CD4-positive, alpha-beta T cell treated with Interleukin-4 for 4 hours (primary cell): ENCODE measurements at places on chromosomes 5 and 9.

GRCh38 chr5:179467441-179467840, 82.9 kb upstream of the RUFY1 start:
- DNase-seq = no peak

DNA sequence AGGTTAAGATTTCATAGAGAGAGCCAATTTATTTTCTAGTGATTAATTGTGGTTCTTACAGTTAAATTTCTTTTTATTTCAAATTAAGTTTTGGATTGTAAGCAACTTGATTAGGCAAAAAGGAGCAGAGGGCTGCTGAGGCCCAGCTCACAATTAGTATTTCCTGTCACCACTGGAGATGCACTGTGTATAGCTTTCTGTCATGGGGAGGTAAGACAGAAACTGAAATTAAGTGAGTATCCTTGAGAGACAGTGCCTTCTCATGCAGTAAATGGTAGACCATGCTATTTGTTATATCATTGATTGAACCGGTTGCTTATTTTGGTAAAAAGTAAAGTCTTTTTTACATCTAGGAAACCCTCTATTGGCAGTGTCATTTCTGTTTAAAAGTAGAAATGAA, 190.7 kb downstream of the CCDC171 start:
- no peak for DNase-seq

DNA sequence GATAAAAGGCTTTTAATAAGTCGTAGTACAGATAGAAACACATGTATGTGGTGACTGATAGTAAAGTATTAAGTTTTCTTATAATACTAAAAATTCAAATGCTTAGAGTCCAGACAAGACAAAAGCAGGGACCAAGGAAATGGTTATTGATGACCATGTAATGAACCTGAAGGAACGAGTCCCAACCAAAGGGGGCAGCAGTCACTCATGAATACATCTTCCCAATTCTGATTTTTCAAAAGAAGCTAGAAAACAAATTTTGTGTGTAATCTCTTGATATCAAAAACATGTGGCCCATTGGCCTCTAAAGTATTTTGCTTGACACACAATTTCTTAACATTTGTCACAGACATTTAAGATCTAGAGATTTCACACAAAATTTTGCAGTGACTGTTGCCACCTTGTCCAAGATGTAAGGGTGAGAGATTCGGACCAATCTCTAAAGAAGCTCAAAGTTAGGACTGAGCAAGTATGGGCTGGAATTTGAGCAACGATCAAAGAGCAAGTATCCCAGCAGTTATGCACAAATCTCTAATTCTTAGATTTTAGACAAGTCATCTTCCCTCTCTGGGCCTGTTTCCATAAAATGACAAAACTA, 66.8 kb downstream of the ARL15 start:
- peak; percentile 8 for DNase-seq

DNA sequence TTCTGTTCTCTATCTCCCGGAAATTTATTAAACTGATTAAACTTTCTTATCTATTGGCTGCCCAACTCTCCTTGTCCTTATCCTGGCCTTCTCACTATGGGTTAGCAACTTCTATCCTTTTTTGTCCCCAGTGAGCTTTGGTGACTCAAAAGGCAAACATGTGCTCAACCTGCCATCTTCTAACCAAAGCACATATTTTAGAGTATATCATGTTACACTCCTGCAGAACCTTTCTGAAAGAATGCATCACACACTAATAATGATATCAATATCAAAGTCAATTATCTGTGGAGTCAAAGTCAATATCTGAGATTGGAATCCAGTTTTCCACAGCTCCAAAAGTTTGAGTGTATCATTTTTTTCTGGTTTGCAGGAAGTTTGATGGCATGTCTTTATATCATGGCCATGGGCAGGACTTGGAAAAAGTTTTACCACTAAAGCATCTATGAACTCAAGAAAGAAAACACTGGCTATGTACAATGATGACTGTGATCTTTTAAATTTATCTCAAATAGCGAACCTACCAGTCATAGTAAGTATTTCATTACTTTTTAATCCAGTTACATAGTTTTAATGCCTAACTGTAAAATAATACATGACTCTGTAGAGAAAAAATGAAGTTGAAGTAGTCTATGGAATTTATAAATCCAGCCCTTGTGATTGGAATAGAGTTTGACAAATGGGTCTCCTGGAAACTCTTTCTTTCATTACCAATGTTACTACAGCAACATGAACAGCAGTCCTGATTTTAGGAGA, 166.8 kb downstream of the DROSHA start:
- DNase-seq = no peak

- no peak for DNase-seq
Observed at GRCh38 chr5:170151097-170151831, 45.6 kb downstream of the FOXI1 start.

GRCh38 chr9:96524045-96524444, 74.1 kb downstream of the HABP4 start:
- no peak for DNase-seq

DNA sequence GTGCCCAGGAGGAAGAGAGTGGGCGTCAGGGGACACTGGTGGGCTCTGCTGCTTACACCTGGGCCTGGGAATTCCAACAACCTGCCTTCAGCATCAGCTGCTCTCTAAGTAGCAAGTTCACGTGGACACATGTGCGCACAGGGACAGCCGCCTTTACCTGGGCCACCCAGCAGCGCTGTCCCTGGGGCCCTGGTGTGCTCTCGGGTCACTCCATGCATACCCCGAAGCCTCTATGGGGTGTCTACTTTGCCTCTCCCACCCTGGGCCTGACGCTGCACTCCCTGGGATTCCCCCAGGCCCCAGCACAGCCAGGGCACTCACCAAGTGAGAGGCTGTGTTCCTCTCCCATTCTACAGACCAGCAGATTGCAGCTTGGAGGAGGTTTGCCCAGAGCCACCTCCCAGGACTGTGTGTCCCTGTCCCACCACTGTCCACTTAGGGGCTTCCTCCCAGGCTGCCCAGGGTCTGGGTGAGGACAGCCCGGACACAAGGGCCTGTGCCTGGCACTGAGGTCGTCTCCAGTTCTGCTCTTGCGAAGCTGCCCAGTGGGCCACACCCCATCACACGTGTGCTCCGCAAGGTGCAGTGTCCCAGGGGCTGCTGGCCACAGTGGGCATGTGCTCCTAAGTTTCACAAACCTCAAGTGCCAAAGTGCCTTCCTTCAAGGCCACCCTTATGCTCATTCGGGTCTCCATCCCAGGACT, 5.9 kb downstream of the NINJ1 start:
- DNase-seq = no peak

GRCh38 chr5:38045446-38045845, 205.6 kb upstream of the GDNF start:
- DNase-seq = no peak

GRCh38 chr5:2270467-2270866, 387.7 kb upstream of the IRX4 start:
- DNase-seq = no peak

GRCh38 chr9:130433168-130433946, 11.4 kb upstream of the ASS1 start:
- DNase-seq = no peak

DNA sequence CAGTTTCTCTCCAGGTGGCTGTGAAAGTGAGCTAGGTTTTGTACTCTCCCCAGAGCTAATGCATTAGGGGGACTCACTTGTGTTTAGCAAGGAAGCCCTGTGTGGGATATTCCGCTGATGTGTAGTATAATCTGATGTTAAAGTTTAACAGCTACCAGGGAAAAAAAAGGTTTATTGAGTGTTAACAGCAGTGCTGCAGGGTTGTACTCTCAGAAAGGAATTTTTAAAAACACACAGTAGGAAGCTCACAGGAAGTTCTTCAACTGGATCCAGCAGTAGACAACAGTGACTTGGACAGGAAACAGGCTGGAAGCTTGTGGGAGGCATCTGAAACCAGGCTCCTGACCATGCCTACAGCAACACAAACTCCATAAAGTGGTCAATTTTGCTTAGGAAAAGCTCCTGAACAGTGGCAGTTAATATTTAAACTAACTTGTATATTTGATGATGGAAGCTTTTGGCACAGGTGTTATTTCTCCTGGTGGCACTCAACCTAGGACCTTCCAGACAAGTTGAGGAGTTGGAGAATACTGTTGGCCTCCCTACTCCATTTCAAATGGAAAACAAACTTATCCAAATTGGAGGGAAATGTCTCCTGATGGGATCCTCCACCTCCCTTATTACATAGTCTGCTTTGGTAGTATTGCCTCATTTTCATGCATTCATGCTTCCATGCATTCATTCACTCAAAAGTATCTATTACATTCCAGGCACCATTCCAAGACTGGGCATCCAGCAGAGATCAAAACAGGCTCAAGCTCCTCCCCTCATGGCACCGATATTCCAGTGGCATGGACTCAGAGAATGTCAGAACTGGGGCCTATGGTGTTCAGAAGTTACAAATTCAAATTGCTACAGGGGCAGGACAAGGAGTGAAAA, 54.7 kb downstream of the FOXD1 start:
- DNase-seq = no peak

- DNase-seq = no peak
Observed at GRCh38 chr5:65696892-65697291, 25.0 kb downstream of the SGTB start.

DNA sequence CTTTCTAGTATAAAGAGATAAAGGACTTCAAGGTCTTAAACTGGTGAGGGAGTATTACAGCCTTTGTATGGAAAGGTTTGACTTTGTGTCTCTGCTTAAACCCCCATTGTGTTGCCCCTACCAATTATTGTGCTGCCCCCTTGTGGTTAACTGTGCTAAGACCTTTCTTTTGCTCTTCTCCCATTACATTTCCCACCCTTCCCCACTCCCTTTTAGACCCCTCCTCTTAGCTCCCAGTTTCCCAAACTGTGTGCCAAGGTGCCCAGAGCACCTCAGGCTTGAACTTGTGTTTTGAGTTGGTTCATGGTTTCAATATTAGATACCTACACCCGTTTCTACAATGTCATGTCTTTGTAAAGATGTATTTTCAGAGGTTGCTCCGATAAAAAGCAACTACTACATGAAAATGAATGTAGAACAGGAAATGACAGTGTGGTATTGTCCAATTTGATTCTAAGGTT, 2.9 kb downstream of the JAK2 start:
- DNase-seq = peak; percentile 73

GRCh38 chr5:51632793-51633192, 249.5 kb downstream of the ISL1 start:
- no peak for DNase-seq

DNA sequence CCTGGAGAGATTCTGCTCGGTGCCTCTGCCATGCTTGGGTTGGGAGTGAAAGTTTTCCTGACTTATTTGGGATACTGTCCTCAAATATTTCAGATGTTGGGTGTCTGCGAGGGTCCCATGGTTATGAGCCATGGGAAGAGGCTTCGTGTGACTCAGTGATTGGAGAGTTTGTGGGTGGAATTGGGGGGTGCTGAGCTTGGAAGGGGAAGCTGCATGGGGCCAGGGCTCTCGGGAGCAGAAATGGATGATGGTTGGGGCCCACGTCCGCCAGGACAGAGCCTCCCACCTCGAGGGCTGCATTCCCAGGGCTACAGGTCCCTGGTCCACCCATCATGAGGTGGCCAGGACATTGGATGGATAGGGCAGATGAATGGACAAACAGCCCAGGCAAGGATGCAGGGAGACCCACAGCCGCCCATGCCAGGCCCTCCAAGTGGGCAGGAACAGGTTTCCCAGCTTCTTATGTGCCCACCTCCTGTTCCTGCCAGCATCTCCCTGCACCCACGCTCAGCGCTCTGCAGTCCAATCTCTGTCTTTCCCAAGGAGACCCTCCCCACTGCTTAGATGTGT, 5.5 kb downstream of the OBP2B start:
- no peak for DNase-seq

DNA sequence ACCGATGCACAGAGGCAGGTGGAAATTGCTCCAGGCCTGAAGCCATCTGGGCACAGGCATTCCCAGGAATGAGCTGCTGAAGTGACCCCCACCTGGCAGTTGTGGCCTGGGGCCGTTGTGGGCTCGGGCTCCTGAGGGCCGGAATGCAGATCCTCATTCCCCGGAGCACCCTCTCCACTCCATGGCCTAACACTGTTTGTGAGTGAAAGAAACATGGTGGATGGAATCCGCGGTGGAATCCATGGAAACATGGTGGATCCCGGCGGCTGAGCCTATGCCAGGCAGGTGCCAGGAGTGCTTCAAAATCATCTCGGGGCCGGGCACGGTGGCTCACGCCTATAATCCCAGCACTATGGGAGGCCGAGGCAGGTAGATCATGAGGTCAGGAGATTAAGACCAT, 3.6 kb upstream of the SARDH start:
- DNase-seq = no peak

DNA sequence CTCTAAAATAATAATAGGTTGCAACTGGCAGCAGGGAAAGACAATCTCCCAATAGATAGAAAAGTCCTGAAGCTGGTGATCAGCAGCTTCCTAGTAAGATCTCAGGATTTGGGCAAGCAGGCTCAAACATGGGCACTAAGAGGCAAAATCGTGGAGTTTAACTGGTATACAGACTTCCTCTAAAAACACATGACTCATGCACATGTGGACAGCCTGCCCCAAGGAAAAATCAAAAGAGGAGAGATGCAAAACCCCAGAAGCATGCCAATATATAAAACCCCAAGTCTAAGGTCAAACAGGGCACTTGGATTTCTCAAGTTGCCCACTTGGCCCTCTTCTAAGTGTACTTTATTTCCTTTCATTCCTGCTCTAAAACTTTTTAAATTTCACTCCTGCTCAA, 62.8 kb downstream of the CDKN2A start:
- no peak for DNase-seq

- DNase-seq = no peak
Observed at GRCh38 chr9:93308158-93308602, 124.2 kb downstream of the WNK2 start.

DNA sequence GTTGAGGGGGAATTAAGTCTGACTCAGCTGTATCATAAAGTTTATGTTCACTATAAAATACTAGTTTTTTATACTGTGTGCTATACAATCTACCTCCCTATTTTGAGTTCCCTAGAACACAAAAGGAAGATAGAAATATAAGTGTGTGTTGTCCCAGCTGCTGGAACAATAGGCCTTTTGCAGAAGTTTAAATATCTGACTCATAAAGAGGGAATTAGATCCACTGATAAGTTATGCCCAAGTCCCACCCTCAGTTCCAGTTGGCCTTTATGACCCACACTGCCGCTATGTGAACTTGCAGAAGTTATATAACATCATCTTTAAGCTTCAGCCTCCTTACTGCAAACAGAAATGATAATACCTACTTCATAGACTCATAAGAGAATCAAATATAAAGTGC, 88.5 kb upstream of the DAB2 start:
- no peak for DNase-seq

DNA sequence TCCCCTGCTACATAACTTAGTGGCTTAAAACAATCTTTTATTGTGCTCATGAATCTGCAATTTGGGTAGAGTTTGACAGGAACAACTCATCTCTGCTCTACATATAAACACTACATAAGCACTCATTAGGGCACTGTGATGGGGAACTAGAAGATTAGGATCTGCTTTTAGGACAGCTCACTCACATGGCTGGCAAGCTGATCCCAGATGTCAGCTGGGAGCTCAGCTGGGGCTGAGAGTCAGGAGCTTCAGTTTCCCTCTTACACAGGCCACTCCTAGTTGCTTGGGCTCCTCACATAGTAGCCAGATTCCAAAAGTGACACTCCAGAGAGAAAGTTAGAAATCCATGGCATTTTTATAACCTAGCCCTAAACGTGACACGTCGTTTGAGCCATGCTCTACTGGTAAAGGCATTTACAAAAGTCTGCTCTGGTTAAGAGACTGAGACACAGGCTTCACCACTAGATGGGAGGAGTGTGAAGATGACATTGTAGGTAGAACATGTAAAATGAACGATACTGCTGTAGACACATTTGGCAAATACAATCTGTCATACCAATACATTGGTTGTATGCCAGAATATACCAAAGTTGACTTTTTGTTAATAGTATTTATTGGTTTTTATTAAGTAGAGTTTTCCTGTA, 23.6 kb downstream of the SCAI start:
- DNase-seq = no peak
